ENCODE measurements at places on chromosomes 1 and 21.
A peak's percentile ranks its signal among the peaks of the same experiment; 100 is the strongest.

GRCh38 chr1:218510153-218510772, 165.1 kb downstream of the TGFB2 start:
- DNase-seq, result no peak

DNA sequence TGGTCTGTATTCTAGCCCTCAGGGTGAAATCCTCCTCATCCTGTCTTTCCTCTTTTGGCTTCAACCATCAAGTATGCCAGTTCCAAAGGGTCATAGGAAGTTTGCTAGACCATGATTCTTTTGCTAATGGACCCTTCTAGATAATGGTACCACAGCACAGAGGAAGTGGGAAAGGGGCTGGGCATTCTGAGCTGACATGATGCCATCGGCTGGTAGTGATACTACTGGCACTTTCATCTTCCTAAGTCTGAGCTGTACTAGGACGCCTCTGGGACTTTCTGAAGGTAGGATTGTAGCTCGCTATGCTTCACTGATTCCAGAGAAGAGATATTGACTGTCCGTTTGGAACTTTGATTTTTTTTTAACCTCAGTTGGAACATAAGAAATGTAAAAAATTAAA, 11.4 kb downstream of the FASLG start:
- DNase-seq, result no peak

DNA sequence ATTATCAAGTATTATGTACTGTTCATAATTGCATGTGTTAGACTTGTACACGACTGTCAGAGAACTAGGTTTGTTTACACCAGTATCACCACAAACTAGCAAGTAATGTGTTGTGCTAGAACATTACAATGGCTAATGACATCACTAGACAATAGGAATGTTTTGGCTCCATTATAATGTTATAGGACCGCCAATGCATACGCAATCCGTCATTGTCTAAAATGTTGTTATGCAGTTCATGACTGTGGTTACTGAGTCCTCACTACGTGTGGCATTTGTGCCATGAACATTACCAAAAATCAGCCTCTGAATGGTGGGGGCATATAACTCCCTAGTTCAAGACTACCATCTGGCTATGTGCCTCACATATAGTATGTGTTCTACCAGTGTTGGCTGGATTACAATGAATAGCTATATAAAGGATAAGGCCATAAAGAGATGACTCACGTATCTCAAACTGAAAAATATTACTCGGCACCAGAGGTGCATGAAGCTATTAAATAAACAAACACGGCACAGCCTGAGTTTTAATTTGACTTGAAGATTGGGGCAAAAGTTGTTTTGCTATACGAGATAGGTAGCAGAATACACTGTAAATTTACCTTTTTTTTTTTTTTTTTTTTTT, 89.1 kb upstream of the COL24A1 start:
- DNase-seq, result no peak

GRCh38 chr1:223234170-223234514, 91.1 kb upstream of the TLR5 start:
- no peak for DNase-seq

DNA sequence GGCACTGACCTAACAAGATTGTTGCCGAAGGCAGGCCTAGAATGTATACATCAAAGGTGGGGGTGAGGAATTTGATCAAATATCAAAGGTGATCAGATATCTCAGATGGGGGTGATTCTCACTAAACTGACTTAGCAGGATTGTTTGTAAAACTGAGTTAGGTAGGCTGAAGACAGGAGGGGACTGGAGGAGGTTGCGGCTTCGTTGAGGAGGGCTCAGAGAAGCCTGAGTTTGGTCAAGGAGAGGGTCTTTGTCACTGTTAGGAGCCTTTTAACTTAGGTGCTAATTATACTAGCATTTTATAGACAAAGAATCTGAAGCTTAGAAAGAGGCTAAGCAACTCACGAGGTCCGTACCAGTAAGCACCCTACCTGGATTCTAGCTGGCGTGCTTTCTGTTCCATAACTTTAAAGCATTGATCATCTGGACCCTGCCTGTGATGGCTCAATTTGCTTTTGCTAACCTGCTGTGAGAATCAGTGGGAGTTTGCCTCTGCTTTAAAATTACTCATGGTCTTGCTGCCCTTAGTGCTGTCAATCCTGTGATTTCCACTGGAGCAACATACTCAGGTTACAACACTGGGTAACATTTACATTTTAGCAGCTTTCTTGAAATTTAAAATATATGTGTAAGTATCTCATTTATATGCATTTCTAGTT, 49.8 kb downstream of the ITSN1 start:
- DNase-seq, result no peak

DNA sequence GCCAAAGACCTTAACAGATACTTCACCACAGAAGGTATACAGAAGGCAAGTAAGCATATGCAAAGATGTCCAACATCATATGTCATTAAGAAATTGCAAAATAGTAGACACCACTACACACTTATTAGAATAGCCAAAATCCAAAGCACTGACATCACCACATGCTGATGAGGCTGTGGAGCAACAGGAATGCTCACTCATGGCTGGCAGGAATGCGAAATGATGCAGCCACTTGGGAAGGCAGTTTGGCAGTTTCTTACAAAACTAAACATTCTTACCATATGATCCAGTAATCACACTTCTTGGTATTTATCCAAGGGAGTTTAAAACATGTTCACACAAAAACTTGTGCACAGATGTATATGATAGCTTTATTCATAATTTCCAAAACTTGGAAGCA, 261.2 kb upstream of the AJAP1 start:
- no peak for DNase-seq

DNA sequence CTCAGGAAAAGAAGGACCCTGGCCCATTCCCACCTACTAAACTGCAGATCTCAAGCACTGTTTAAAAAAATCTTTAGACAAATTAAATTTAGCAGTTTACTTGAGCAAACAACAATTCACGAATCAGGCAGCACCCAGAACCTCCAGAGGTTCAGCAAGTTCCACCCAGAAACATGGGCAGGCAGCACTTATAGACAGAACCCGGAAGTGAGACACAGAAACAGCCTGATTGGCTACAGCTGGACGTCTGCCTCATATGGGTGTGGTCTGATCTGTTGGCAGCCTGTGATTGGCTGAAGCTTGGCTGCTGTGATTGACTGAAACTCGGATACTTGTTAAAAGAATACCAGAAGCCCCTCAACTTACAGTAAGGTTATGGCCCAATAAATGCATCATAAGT, 34.7 kb upstream of the COL6A2 start:
- no peak for DNase-seq

DNA sequence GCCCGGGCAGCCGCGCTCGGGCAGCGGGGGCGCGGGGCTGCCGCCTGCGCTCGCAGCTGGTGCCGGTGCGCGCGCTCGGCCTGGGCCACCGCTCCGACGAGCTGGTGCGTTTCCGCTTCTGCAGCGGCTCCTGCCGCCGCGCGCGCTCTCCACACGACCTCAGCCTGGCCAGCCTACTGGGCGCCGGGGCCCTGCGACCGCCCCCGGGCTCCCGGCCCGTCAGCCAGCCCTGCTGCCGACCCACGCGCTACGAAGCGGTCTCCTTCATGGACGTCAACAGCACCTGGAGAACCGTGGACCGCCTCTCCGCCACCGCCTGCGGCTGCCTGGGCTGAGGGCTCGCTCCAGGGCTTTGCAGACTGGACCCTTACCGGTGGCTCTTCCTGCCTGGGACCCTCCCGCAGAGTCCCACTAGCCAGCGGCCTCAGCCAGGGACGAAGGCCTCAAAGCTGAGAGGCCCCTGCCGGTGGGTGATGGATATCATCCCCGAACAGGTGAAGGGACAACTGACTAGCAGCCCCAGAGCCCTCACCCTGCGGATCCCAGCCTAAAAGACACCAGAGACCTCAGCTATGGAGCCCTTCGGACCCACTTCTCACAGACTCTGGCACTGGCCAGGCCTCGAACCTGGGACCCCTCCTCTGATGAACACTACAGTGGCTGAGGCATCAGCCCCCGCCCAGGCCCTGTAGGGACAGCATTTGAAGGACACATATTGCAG, 3.0 kb downstream of the ARTN start:
- DNase-seq, result no peak

DNA sequence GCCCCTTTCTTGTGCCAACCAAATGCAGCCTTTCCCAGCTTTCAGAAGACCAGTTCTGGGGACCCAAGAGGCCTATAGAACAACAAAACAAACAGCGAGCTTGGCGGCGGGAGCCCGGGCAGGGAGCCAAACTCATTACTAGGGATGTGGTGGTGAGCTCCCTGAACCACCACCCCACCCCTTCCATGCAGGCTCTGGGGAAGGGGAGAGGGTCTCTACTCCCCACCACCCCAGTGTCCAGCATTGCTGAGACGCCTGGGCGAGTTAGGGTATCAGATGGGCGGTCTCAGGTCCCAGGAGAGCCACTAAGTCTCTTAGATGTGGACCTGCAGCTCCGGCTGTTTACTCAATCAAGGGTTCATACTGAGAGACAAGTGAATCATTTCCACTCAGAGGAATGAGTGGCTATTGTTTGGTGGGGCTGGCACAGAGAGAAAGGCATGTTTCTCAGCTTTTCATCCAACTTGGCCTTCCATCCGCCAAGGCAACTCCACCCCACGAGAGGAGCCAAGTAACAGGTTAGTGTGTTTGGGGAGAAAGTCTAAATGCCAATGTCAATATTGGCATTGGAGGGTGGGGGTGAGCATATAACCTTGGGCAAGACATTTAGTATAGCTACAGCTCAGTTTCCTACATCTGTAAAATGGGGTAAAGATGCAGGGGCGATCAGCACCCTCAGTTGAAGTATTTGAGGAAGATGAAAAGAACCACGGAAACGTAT, 40.9 kb downstream of the PLXNA2 start:
- no peak for DNase-seq

DNA sequence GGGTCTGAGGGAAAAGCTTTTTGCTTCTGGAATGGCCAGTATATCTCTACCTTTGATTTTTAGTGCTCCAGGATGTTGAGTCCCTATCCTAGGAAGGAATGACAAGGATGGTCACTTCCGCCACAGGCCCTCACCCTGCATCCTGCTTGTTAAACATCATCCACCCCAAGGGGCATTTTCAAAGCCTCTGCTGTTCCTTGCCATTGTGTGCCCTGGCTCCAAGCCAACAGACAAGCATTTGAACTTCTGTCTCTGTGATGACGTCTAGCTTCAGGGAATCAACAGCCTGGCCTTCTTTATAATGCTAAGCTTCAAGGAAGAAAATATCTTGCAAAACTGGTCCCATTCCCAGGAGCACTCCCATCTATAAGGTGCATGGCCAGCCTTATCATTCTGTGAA, 12.3 kb upstream of the JAM2 start:
- peak; percentile 53 for DNase-seq

- DNase-seq, result no peak
These were observed 69.5 kb downstream of the DDX20 start for GRCh38 chr1:111825217-111825616.

GRCh38 chr1:147492207-147492606, 49.1 kb upstream of the BCL9 start:
- DNase-seq, result no peak

GRCh38 chr1:101188331-101188730, 48.5 kb upstream of the S1PR1 start:
- no peak for DNase-seq

GRCh38 chr1:25501235-25502058, 42.0 kb upstream of the LDLRAP1 start:
- DNase-seq, result no peak

DNA sequence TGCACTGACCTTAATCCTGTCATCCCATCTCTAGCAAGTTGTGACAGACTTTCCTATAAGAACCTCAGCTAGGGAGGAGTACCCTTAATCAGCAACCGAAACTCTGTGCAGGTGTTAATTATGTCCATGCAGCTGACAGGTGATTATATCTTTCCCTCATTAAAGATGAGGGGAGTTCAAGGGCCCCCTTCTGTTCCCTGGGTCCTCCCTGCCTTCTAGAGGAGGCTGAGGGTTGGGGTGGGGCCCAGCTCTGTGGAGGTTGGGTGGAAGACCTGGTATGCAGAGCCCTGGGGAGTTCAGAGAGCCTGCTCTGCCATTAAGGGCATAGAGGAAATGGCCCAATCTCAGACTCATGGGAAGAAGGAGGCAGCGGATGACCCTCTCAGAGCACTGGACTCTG, 35.6 kb upstream of the CRNN start:
- DNase-seq, result no peak

- no peak for DNase-seq
These were observed 130.3 kb downstream of the FGGY start for GRCh38 chr1:59427155-59427554.

GRCh38 chr21:31500071-31500470, 156.0 kb upstream of the TIAM1 start:
- no peak for DNase-seq

GRCh38 chr1:225809842-225810578, at the start of gene EPHX1:
TSS of gene EPHX1 (plus strand) at chr1:225810124. CDS start at chr1:225828730, 18,606 bp downstream.
- DNase-seq, result peak; percentile 84

DNA sequence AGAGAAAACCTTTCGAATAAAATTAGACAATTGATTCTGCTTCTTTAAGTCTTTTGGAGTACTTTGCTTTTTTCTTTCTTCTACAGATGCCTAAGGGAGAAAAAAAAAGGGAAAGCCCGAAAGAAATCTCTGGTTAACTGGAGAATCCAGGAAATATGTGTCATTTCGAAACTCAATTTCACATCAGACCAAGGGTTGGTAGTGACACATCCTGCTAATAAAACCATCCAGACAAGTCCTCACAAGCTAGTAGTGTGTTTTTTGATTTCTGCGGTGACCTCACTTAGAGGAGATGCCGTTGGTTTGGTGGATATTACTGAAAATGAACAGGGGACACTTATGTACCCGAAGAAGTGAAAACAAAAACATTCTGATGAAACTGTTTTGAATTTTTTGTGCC, 726.5 kb upstream of the ADAMTS5 start:
- DNase-seq, result peak; percentile 22

DNA sequence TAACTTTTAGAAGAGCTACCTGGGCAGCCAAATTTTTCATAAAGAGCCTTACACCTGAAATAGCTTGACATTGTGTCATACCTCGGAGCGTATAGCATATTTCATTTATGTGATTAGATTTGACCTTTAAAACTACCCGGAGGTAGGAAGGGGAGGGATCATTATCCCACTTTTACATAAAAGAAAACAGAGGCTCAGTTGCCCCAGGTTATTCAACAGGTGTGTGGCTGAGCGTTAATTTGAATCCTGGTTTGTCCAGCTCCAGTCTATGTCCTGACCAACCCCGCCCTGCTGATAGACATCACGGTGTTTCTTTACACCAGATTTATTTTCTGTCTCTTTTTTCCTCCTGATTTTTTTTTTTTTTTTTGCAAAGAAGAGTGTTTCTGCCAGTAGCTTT, 39.7 kb downstream of the PBX1 start:
- no peak for DNase-seq

DNA sequence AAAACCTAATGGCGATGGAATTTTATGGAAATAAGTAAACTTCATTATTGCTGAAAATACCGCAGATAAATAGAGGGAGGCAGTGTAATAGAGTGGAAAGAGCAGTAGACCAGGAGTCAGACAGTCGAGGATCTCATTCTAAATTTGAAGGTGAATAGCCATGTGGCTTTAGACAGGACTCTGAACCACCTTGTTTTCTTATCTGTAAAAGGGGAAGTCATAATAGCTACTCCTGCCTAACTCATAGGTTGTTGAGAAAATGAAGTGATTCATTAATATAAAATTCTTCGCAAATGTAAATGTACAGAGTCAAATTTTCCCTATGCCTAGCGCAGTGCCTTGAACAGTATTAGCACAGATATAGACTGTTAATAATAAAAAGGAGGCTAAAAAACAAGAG, 14.8 kb downstream of the RPS6KC1 start:
- DNase-seq, result no peak

All from foreskin melanocyte (primary cell).